BJ (cell line): ENCODE measurements at places on chromosomes 13 and 19.

DNA sequence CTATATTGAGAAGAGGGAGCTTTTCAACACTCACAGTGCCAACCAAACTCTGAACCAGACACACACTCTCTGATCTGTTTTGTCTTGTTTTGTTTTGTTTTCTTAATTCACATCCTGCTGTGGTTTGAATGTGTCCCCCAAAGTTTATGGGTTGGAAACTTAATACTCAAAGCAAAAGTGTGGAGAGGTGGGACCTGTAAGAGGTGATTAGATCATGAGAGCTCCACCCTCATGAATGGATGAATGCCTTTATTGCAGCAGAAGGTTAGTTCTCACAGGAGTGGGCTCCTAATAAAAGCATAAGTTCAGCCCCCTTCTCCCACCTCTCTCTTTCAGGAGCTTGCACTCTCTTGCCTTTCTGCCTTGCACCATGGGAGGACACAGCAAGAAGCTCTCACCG is 957.1 kb downstream of the PCDH9 start:
- no peak for DNase-seq

DNA sequence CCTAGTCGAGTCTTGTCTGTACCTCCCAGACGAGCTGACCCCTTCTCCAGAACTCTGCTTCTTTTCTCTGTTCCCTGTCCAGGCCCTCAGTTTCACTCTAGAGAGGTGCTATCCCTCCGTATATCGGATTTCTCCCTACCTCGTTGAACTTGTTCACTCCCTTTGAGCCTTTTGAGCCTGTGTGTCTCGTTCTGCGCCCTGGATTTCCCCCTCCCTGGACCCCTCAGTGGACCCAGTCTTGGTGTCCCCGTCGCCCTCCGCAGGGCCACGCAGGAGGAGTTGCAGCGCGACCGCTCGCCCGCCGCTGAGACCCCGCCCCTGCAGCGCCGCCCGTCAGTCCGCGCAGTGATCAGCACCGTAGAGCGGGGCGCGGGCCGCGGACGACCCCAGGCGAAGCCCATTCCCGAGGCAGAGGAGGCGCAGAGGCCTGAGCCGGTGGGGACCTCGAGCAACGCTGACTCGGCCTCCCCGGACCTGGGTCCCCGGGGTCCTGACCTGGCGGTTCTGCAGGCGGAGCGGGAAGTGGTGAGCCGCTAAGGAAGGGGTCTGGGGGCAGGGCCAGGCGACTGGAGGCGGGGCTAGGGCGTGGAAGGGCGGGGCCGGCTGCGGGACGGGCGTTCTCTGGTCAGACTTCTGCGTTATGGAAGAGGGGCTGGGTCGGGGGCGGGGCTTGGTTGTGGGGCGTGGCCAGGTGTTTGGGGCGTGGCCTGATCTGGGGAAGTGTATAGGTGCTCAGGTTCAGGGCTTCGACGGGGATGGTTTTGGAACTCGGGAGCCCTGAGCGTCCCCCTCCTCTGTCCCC is 5.5 kb downstream of the EPS8L1 start:
- no peak for DNase-seq

- no peak for DNase-seq
Measured at GRCh38 chr19:391207-391557, 17.8 kb downstream of the C2CD4C start.

GRCh38 chr19:12034620-12035019 is 859 bp downstream of the ZNF433 start:
- DNase-seq, result no peak

GRCh38 chr13:44385847-44386246 is 12.2 kb downstream of the SERP2 start:
- no peak for DNase-seq

DNA sequence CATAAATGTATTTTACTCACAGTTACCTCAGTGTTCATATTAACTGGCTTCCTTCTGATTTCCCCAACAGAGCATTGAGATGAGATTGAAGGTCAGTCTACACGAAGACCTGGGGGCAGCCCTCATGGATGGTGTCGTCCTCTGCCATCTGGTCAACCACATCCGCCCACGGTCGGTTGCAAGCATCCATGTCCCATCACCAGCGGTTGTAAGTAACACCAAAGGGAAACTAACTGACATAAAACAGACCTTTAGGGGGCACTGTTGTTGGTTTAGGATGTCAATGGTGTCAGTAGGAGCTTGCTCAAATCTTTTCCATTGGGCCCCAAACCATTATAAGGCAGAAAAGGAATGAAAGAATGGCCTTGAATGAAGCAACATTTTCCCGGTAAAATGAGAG is 68.2 kb downstream of the ESD start:
- DNase-seq, result no peak

GRCh38 chr19:49727217-49728030 is 35.7 kb downstream of the TSKS start:
- DNase-seq, result no peak

DNA sequence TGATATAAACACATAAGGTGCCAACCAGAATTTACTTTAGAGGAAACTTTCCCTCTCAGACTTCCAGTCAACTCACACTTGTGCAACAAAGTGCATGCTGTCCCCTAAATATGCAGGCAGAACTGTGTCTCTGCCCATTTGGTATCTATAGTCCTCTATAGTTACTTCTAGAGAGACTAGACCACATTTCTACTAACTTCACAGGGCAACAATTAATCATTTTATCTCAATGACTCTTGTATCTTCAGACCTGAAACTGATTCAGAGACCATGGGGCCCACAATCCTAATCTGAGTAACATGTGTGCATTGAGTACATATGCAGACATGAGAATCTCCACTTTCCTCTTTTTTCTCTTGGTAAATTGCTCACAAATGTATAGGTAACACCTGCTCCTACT is 158.1 kb downstream of the ZNF486 start:
- no peak for DNase-seq

GRCh38 chr19:7925171-7925851 is 624 bp downstream of the CTXN1 start:
- no peak for DNase-seq

DNA sequence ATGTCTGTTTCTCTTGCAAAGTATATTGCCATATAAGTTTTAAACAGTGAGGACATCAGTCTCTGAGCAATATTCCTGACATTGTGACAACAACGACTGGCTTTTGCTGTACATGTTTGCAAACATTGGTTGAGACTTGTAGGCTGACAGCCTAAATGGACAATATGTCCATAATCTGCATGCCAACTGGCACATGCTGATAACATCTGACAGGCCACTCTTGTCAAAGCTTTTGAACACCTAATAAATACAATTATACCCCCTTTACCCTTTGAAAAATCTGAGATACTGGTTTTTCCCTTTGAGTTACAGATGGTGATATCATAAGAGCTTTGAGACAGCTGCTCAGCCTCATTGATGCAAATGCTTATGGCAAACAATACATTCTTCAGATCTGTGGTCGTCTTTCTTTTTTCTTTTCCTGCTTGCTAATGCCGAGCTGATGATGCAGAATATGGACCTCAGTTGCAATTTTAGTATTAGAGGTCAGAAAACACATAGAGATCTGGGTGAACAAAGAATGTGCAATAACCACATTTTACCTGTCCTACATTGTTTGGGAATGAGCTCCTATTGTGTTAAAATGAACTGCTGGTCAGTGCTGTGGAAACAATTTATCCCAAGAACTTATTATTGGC is 114.9 kb downstream of the RFC3 start:
- DNase-seq, result no peak

DNA sequence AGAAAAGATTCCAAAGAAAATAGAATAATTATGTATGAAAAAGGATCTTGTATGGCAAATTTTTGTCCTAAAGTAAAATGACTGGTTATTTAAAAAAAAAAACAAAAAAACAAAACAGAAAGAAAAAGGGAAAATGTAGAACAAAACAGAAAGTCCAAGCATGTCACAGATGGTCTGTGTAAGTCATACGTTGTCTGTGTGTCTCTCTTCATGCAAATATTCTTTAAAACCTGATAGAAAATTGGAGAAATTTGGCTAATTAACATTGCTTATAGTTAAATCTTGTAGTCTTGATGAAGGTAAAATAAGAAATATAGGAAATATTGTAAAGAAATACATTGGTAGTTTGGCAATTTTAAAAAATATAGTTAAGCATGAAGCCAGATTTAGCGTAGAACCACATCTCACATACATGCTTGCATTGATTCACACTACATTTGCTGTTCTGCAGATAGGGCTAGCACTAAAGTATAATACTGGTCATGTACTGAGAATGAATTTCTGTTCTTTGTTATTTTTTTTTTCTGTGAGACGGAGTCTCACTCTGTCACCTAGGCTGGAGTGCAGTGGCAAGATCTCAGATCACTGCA is 58.4 kb downstream of the SPRYD7 start:
- no peak for DNase-seq

- no peak for DNase-seq
Measured at GRCh38 chr19:7559102-7559501, 23.6 kb downstream of the PNPLA6 start.

DNA sequence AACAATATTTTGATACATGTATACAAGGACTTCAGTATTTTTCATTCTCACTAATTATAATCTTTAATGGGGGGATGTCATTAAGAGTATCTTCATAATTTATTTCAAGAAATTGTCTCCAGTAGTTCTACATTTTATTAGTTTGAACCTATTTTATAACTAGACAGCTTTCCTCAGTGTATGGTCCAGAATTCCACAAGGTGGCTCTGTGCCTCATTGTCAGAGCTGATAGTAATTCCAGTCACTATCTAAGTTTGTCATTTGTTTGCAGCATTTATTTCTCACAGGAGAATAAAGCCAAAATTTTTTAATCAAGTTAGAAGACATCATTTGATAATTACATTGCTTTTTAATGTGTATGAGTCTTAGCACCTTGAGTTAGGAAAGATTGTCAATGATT is 1633.0 kb upstream of the PCDH20 start:
- DNase-seq, result no peak

DNA sequence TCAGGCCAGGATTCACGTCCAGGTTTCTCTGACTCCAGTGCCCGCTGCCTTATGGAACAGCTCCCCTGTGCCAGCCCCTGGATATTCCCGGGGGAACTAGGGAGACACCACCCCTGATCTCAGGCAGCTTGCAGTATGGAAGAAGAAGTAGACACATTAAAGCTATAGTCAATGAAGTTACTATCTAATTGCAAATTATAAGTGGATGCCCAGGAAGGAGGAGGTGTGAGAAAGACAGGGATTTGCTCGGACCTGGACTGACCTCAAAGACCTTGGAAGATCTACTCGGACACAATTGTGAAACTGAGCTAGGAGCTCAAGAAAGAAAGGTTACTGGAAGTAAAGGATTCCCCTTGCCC is 10.4 kb downstream of the SIGLEC11 start:
- no peak for DNase-seq

GRCh38 chr19:46031781-46032596 is 8.8 kb downstream of the IGFL4 start:
- DNase-seq, result no peak

- DNase-seq, result no peak
Measured at GRCh38 chr19:54114340-54115108, 933 bp downstream of the TFPT start.

GRCh38 chr13:51970349-51970748 is 40.9 kb downstream of the ATP7B start:
- no peak for DNase-seq

- DNase-seq, result no peak
Measured at GRCh38 chr19:18340990-18341868, 831 bp downstream of the PGPEP1 start.

DNA sequence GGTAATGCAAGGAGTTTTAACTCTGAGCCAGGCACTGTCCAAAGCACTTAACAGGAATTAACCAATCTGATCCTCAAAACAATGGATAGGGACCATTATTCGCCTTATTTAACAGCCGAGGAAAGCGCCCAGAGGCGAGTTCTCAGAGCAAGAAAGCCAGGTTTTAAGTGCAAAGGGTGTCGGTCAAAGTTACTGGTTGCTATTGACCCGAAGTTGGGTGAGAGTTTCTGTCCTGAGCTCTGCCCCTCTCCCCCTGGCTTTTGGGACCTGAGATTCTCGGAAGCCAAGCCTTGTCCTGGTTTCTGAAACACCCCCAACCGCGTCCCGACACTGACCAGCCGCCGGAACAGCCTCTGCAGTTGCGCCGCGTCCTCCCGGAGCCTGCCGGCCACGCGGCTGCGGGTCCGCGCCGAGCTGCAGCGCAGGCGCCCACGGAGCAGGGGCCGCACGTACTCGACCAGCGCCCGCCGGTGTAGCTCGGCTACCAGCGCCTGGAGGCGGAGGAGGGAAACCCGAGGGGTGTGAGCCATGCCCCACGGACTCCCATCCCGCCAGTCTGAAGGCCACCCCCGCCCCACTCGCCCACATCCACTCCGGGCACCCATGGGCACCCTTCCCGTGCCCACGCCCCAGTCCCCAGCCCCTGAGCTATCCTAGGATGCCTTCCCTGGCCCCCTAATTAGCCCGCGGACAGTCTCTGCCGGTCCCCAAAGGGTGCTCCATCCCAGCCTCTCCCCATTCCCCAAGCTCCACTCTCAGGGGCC is 27.8 kb downstream of the EXOC3L2 start:
- no peak for DNase-seq

- no peak for DNase-seq
Measured at GRCh38 chr13:113843063-113843654, 20.7 kb downstream of the GAS6 start.

DNA sequence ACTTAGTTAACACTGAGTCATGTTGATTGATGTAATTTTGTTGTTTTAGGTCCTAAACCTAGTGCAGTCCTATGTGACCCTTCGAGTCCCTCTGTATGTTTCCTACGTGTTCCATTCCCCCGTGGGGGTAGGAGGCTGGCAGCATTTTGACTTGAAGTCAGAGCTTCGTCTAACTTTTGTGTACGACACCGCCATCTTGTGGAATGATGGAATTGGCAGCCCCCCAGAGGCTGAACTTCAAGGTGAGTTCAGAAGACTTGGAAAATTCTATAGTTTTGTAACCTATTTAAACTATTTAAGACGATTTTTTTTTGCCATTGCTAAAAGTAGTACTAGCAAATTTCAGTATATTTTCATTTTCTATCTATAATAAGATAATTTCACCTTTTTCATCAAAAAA is 117.9 kb downstream of the STOML3 start:
- DNase-seq, result no peak

DNA sequence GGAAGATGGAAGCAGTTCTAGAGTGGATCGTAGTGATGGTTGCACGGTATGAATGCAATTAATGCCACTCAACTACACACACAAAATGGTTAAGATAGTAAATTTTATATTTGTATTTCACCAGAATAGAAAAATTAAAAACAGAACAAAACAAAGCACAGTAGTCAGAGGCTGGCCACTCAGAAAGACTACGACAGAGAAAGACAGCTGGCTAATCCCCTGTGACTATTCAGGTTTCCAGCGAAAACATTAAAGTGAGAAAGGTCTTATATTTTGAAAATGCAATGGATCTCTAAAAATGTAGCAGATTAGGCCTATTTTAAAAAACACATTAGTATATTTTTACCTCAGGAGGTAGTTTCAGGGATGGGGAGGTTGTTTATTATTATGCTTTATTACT is 131.3 kb upstream of the POSTN start:
- no peak for DNase-seq
